Endodermal cell (in vitro differentiated cells): ENCODE measurements at places on chromosomes 16 and 17. TPM values are rescaled to one million over a fixed set of nuclear protein-coding genes. Genes with fewer than 3 reads are reported as not detected.
A peak's percentile ranks its signal among the peaks of the same experiment; 100 is the strongest.

- DNase-seq: no peak
- no peaks in the 10 kb centered on the region for H3K36me3 ChIP-seq
- peaks cover 2% of the 10 kb centered on the region for H3K4me1 ChIP-seq
- H3K27me3 ChIP-seq: no peaks in the 10 kb centered on the region
- H3K27ac ChIP-seq: no peak overlapping the region
- H3K4me3 ChIP-seq: no peak overlapping the region
Measured at GRCh38 chr17:72603420-72604242, 482.8 kb downstream of the SOX9 start.

- H3K27me3 ChIP-seq: no peaks in the 10 kb centered on the region
- H3K36me3 ChIP-seq: no peaks in the 10 kb centered on the region
- no peak overlapping the region for H3K27ac ChIP-seq
- no peak overlapping the region for H3K4me3 ChIP-seq
Measured at GRCh38 chr17:28524476-28525424, 18.6 kb downstream of the FOXN1 start.

- no peak overlapping the region for H3K27ac ChIP-seq
- peak; percentile 98 for DNase-seq
- peak overlapping the region; percentile 50 for H3K4me3 ChIP-seq
- peaks cover 28% of the 10 kb centered on the region for H3K4me1 ChIP-seq
- peaks cover 21% of the 10 kb centered on the region for H3K27me3 ChIP-seq
Measured at GRCh38 chr17:43576563-43577229, 30.6 kb upstream of the ETV4 start.

DNA sequence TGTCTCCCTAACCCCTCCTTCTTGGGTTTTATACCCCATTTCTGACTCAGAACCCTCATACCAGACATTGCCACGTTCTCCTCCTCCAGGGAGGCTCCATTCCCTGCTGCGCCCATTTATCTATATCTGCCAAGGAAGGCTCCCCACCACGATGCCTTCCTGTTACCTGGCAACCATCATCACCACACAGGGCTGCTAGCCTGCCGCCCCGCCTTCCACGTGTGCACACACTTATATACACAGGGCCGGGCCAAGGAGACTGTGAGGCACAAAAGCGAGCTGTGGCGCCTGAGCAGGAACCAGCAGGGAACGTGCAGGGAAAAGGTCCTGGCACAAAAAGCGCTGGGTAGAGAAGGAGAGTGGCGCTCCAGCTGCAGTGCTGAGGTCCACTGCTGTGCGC, 261.8 kb downstream of the CBLN1 start:
- H3K36me3 ChIP-seq: no peaks in the 10 kb centered on the region
- DNase-seq: peak; percentile 45
- no peak overlapping the region for H3K4me3 ChIP-seq
- H3K27ac ChIP-seq: no peak overlapping the region

DNA sequence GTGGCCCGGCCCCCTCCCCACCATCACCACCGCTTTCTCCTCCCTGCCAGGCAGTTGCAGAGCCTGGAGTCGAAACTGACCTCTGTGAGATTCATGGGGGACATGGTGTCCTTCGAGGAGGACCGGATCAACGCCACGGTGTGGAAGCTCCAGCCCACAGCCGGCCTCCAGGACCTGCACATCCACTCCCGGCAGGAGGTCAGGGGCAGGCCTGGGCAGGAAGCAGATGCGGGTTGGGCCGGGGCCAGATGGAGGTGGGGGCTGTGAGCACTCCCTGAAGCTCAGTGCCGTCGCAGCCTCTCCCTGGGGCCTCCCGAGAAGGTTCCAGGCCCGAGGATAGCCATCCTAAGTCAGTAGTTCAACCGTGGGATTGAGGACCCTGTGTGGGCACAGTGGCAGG, 14.2 kb upstream of the ADGRG3 start:
- H3K4me1 ChIP-seq: no peaks in the 10 kb centered on the region
- H3K27me3 ChIP-seq: no peaks in the 10 kb centered on the region
- DNase-seq: no peak
- no peaks in the 10 kb centered on the region for H3K36me3 ChIP-seq
- H3K4me3 ChIP-seq: no peak overlapping the region
- H3K27ac ChIP-seq: peak overlapping the region; percentile 22

GRCh38 chr17:73415782-73416181, 104.0 kb upstream of the CDC42EP4 start:
- no peak overlapping the region for H3K4me3 ChIP-seq
- H3K27ac ChIP-seq: no peak overlapping the region

DNA sequence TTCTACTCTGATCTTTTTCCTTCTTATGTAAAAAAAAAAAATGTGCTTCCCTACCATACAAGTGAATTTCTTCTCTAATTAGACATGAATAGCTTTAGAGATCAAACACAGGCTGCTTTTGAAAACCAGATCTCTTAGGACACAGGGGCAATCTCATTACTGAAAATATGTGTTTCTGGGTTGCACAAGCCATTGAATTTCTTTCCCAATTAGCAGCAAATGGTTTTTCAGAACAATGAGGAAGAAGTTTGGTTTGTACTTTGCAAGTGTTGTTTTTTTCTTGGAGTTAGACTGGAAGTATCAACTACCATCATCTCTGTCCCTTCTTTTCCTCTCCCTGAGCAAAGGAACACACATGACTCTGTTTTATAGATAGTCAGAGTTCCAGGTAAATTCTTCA, 5.6 kb upstream of the ANKS4B start:
- H3K4me1 ChIP-seq: peaks cover 1% of the 10 kb centered on the region
- no peaks in the 10 kb centered on the region for H3K36me3 ChIP-seq
- no peak for DNase-seq
- no peak overlapping the region for H3K27ac ChIP-seq
- H3K4me3 ChIP-seq: no peak overlapping the region
- H3K27me3 ChIP-seq: no peaks in the 10 kb centered on the region

DNA sequence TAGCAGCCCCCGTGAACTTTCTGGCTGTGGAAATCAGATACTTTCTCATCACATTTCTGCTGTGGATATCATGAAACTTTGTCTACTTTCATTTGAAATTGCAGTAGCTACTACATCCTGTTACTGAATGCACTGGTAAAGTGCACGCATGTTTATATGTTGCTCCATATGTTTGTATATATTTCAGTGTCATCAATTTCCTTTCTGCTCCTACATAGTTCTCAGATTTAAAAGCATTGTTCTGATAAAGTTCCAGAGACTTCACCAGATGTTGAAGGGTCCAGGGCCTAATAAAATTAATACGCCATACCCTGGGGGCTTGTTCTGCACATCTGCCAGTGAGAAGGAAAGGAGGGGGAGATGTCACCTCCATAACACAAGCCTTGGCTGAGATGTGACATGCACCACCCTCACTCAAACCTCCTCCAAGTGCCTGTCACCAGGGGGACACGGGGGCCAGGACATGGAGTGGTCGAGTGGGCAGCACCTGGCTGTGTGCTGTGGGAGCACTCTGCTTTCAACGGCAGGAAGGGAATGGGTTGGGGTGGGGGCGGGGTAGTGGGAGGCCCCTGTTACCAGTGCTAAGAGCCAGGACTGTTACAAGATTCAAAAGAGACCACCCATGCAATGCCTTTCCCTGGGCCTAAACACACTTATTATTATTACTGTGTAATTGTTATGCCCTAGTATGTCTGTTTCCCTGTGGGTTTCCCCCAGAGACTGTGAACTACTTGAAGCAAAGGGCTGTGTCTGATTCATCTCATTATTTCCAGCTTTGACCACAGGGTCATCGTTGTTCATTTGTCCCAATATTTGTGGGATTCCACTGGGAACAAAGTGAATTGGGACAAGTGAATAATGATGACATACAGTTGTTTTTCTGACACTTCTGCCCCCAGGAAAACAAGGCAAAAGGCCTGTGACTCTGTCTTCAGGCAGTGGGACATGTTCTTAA, 193.4 kb downstream of the FOXL1 start:
- no peak overlapping the region for H3K27ac ChIP-seq
- H3K27me3 ChIP-seq: no peaks in the 10 kb centered on the region
- no peaks in the 10 kb centered on the region for H3K4me1 ChIP-seq
- no peaks in the 10 kb centered on the region for H3K36me3 ChIP-seq

DNA sequence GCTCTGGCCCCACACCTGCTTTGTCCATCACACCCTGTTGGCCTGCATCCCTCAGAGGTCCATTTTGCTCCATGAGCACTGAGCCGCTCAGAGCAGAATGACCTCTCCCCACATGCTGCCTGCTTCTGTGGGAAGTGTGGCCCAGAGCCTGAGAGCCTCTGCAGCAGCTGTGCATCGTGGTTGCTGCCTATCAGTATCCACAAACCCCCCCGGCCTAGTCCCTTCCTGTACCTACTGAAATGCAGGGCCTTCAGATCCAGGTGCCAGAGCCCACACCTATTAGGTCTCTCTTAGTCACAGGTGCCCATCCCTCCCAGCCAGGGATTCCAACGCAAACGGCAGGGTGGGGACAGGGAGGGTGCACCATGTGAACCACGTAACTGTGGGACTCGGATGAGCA, 16.6 kb upstream of the TRPV3 start:
- DNase-seq: no peak
- H3K27ac ChIP-seq: no peak overlapping the region
- H3K27me3 ChIP-seq: no peaks in the 10 kb centered on the region
- H3K4me3 ChIP-seq: no peak overlapping the region

Gene PKMYT1
- total RNA-seq: 30.8 to 103 TPM (median 101 TPM) in 3 replicates

Gene FKBP10
- total RNA-seq: 291 to 328 TPM (median 319 TPM) in 3 replicates

Gene IL17C
- total RNA-seq: 0.32 TPM in 1 of 2 replicates, not detected in the other

Gene ACAP1
- total RNA-seq: 8.0 to 12.8 TPM (median 8.4 TPM) in 3 replicates

Gene SLC12A3
- total RNA-seq: not detected in 3 replicates

Gene CD19
- 0.35 TPM in 1 of 3 replicates, not detected in the others for total RNA-seq

Gene CACNG3
- not detected in 2 replicates for total RNA-seq

Gene CIITA
- total RNA-seq: not detected in 3 replicates

Gene JPH3
- 35.9 and 39.1 TPM in 2 replicates for total RNA-seq
